Activated T-cell treated with anti-CD3 and anti-CD28 coated beads for 1 hour (primary cell): ENCODE measurements at places on chromosomes 16 and 17.

DNA sequence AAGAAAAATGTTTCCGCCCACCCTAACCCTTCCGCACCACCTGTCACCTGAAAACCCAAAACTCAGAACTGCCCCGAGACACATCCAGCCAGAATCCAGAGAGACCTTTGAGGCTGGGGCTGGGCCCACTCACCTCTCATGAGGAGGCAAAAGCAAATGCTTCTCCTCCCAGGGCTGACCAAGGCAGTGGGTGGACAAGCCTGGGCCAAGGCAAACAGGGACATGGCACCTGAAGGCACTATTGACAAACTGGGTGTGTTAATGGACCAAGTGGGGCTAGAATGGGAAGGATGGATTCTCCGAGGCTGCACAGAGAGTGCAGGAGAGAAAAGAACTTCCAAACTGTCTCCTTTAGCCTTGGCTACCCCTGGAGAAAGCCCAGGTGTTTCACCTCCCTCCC is 54.4 kb downstream of the SOX9 start:
- DNase-seq: no peak

DNA sequence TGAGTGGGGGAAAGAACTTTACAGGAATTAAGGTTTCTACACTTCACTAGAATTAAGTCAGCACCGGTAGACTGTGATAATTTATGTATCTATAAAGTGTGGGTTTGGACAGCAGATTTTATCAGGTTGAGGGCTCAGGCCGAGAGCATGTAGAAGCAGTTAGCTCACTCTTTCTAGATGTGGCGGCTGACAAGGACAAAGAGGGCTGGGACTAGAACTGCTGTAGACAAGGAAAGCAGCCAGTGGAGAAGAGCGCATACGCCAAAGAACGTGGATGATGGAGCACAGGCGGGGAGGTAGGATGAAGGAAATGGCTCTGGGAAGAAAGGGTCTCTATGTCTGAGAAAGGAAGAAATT is 504 bp upstream of the GOSR1 start:
- peak; percentile 3 for DNase-seq

- no peak for DNase-seq
Observed at GRCh38 chr17:82204831-82205719, 7.6 kb downstream of the CCDC57 start.

GRCh38 chr17:42563543-42563942 is 1.6 kb downstream of the COASY start:
- no peak for DNase-seq

DNA sequence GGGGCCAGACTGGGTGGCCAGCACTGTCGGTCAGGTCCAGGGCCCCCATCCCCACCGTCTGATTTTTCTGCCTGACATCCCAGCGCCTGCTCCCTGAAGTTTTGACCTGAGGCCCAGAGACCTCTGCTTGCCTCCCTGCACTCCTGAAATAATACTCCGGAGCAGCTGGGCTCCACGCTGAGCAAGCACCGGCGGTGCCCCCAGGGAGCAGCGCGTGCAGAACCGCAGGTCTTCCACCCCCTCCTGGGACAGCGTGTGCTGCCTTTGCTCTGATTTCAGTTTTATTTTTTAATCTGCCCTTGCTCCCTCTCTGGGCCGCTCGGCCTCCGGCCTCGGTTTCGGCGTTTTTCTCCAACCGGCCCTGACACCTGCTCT is 132.4 kb upstream of the GSE1 start:
- DNase-seq: no peak
